ENCODE measurements at places on chromosomes 6 and 20. TPM values are rescaled to one million over a fixed set of nuclear protein-coding genes. Genes with fewer than 3 reads are reported as not detected.
A peak's percentile ranks its signal among the peaks of the same experiment; 100 is the strongest.

GRCh38 chr6:8085053-8085511, 17.3 kb downstream of the EEF1E1 start:
- no peak for DNase-seq

GRCh38 chr20:2108987-2109386, 7.4 kb downstream of the STK35 start:
- DNase-seq, result no peak

Gene RIPPLY2
- not detected for polyA plus RNA-seq

DNA sequence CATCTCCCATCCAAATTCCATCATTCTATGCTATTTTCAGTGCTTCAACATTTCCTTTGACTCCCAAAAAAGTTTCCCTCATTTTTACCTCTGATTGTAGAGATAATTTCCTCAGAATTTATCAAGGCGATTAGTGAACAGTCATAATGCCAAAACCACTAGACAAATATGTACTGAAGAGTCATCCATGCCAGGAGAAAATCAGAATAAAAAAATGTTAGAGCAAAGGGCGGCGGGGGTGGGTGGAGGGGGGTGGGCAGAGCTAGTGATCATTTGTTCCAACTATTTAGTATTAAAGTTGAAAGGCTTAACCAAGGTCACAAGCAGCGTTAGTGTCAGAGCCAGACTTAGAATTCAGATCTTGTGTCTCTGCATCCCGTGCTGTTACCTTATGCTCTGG, 5.3 kb upstream of the ADGRF5 start:
- no peak for DNase-seq

DNA sequence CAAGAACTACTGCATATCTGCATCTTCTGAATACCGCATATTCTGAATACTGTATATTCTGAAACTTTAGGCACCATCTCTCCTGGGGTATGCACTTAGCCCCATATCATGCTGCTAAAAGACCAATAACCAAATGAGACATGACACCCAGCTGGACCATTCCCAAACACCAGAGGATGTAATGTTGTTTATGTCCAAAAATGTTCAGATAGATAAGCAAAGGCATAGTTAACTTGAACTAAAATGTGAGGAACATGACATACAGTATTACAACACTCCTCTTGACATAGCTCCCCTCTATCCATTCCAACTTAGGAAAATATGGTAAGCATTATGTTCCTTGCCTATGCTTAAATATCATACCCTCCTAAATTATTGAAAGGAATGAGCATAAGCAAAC, 127.3 kb downstream of the TENT5A start:
- no peak for DNase-seq

GRCh38 chr6:32151863-32152768, at the start of gene PRRT1:
Gene PRRT1 (minus strand): TSS chr6:32151939. CDS start chr6:32151827, 112 bp downstream.
- no peak for DNase-seq

GRCh38 chr6:46998436-46999017, 43.6 kb downstream of the ADGRF1 start:
- DNase-seq, result no peak

Gene NHSL1
- 12.6 TPM for polyA plus RNA-seq

DNA sequence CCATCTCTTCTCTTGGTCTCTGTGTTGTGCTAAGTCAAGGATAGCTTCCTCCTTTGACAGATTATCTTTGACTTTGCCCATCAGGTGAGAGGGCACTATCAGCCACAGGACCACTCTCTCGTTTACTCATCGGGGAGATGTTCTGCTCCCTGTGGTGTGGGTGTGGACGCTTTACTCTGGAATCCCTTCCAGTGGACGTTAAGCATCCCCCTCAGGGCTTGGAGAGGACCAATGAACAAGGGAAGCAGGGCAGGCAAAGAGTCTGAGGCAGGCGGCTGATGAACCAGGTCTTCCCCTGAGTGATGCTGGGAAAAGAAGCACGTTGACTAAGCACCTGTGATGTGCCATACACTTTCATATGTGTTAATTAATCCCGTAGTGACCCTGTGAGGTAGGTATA, 21.0 kb upstream of the RNF24 start:
- DNase-seq, result no peak

DNA sequence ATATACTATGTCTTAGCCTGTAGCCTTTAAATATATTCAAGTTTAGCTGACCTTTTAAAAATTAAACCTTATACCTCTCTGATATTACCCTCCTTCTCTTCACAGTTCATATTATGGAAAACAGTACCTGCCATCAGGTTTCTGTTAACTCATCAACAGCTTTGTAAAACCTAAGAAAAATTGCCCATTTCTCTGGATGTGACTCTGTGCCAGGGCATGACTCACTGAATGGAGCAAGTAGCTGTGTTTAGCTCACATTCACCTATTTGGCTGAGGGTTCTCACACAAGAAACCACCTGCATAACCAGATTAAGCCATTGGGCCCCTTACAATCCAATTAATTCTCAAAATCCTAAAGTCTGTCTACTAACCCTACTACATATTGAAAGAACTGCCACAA, 678.8 kb upstream of the MARCKS start:
- DNase-seq, result no peak

Gene KCNK15
- polyA plus RNA-seq, result not detected

DNA sequence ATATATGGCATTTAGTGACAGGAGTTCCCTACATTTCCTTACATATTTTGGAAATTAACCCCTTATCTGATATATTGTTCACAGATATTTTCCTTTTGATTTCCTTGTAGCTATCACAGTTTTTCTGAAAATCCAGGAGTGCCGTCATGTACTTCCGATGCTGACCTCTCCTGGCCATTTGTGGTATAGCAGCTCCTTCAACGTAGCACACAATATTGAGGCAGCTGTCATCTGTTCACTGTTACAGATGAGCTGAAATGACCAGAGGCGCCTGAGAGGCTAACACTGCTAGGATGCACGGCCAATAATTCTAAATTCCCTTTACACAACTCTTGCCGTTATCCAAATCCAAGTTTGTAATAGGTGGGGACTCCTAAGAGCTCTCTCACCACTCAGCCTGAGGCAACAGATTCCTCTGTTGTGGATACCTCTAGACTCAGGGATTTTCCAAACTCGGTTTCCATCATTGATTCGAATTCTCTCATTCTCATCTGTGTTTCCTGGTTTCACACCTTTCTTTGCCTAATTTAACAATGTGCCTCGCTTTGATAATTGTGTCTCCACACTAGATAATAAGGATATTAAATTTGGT, 53.0 kb downstream of the MMUT start:
- DNase-seq, result peak; percentile 54

Gene PRR18
- 0.30 TPM for polyA plus RNA-seq

DNA sequence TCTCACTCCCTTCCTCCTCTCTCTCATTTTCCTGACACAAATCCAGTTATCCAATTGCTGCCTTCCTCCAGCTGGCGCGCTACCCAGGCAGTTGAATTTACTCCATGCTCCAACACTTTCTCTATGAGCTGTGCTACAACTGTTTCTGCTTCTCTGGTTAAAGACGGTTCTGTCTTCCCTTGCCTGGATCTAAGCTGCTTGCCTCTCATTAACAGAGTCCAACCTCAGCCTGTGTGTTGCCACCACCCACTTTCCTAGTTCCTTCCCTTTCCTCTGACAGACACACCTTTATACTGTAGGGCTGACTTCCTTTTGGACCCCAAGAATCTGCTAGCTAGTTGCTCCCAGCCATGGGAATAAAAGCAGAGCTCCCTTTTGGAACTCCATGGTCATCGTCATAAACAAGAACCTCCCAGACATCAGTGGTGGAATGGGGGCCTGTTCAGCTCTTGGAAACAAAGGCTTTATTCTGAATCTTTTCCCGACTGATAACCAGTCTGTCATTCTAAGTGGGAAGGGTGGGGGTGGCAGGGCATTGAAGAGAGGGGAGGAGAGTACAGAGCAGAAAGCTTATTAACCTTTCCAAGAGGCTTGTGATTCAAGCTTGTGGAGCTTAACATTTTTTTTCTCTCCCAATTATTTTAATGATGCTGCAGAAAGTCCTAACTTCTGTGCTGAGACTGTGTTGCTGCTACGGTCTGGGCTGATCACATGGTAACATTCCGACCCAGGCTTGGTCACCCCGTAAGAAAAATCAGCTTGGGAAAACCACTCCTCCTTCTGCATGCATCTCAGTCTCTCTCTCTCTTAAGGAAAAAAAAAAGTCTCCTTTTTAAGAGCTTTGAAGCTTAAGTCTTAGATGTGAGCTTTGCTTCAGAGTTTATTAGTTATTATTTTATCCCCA, 31.3 kb upstream of the BMP2 start:
- no peak for DNase-seq

DNA sequence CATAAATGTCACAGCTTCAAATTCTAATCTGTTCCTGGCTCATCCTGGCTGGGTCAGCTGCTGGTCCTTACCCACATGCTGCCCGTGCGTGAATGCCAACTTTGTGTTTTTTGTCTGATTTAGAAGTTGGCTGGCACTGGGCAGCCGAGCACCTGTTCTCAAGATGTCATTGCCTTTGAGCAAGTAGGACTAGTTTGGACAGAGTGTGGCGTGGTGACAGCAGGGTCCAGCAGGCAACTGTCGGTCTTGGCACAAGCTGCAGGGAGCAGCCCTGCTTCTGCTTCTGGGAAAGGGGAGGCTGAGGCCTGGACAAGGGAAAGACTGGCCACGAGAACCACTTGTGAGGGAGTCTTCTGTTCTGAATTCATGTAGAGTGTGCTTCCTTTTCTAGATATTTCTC, 26.4 kb upstream of the ADRM1 start:
- DNase-seq, result no peak

DNA sequence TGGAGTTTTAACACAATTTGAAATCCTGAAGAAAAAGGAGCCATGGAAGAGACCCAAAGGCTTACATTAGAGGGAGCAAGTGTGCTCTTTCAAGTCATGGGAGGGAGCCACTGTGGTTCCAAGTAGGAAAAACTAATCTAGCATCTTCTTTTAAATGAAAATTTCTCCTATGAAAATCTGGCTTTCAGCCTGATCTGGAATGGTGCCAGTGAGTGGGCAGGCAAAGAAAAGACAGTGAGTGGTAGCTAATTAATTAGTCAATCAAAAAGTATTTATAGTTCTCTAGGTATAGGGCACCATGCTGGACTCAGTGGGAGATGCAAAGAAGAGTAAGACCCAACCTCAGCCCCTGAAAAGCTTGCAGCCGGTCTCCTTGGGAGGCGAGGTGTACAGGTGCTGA, 21.9 kb downstream of the CAP2 start:
- no peak for DNase-seq

Gene CLPSL1
- 0.88 TPM for polyA plus RNA-seq

GRCh38 chr6:79167931-79168694, 66.4 kb downstream of the HMGN3 start:
- DNase-seq, result no peak

Gene HCK
- polyA plus RNA-seq, result 2.9 TPM

DNA sequence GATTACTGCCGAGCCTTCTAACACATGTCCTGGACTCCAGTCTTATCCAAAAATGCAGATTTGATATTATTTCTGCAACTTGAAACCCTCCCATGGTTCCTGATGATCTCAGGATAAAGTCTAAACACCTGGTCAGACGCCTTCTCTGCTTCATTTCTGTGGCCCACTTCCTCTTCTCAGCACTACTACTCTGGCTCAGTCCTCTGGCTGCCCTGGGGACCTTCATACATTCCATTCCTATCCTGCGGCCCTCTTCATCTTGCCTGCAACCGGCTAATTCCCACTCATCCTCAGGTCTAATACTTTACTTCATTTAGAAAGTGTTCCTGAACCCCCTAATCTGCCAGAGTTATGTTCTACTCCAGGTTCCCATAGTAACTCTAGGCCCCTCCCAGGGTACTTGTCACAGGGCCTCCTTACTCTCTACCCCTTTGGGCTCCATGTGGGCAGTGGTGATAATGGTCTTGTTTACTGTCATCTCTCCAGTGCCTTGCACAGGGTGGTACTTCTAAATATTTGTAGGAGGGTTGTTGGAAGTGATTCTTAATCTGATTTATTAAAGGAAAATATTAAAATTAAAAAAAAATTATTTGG, 18.9 kb downstream of the MAN1A1 start:
- no peak for DNase-seq

DNA sequence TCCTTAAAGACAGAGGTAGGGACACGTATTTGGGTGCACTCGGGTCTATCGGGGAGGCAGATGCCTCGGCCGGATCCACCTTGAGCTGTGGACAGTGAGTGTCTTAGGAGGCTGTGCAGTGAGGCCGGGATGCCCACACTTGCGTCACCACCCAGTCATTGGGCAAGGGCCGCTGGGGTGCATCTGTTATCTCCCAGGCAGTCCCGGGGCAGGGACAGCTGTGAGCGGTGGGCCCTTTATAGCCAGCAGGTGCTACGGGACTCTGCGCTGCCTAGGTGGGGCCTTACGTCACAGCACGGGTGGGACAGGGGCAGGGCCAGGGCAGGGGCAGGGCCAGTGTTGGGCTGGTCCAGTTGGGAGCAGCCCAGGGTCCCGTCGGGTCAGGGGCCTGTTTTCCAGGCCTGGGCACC, 689 bp upstream of the COL20A1 start:
- no peak for DNase-seq

Gene CALHM6
- 2.8 TPM for polyA plus RNA-seq

GRCh38 chr6:37365791-37366190, 12.0 kb downstream of the RNF8 start:
- no peak for DNase-seq

DNA sequence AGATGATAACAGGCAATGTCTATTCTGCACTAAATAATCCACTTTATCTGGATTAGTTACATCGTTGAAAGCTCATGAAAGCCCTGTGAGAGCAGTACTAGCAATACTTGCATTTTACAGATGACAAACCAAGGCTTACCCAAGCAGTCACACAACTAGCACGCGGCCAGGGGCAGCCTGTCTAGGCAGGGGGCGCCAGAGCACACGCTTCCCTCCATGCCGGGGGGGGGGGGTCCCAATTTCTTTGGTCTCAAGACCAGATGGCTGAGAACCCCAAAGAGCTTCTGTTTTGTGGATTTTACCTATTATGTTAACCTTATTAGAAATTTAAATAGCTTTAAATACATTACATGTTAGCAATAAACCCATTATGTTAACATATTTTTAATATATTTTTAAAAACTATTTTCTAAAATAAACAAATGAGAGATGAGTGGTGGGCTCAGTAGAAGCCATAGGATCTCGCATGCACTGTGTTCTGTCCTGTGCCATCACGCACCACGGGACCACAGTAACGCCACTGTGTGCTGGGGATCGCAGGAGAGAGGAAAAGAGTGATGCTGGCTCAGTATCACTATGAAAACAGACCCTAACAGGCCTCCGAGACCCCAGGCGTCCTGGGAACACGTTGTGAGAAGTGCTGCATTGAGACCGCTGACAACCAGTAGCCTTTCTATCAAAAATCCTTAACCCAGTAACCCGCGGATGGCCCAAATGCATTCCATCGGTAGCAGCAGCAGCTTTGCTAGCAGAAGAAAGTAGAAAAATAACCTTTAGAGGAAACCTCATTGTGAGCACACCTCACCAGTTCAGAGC, 5.3 kb upstream of the PRR18 start:
- DNase-seq, result no peak

Gene KCNK16
- polyA plus RNA-seq, result not detected

DNA sequence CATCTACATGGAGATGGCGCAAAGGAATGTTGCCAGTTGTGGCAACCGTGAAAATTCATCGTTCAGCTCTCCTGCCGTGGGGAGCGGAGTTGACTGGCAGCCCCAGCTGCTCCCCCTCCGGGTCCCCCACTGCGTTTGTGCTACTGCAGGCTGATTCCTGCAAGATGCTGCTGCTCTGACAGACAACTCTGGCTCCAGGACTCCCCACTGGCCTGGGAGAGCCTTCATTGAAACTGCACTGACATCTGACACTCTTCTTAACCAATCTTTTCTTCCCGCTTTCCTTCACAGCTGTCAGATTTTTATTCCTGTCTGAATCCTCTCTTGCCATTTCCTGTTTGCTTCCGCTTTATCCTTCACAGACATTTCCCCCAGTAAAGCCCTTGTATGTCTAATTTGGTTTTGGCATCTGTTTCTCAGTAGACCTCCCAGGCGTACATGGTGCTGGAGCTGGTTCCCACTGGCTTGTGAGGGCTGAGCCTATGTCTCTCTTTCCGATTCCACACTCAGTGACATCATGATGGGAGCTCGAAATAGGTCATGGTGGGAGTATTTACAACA, 9.5 kb upstream of the ATRN start:
- DNase-seq, result no peak

Gene CTAGE9
- not detected for polyA plus RNA-seq
